ENCODE measurements at places on chromosomes 5 and 9.

DNA sequence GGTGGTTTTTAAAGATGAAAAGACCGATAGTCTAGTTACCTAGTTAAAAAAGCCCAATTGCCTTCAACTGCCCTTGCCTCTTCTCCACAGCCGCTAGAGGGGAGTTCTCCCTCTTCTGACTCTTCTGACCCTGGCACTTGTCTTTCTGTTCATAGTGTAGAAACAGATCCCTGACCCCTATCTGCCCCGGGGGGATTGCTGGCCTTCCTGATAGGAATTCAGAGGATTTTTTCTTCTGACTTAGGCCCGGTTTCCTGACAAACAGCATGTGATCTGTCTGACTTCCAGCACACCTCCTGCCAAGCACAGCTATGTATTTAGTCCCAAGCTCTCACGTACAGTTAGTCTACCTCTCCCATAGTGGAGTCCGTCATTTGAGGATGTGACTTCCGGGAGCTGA is 5.0 kb upstream of the TMEM268 start:
- DNase-seq = no peak

- DNase-seq = no peak
Observed at GRCh38 chr5:149796836-149797235, 66.7 kb downstream of the PPARGC1B start.

- no peak for DNase-seq
Observed at GRCh38 chr9:128635266-128636023, 21.2 kb downstream of the DYNC2I2 start.

DNA sequence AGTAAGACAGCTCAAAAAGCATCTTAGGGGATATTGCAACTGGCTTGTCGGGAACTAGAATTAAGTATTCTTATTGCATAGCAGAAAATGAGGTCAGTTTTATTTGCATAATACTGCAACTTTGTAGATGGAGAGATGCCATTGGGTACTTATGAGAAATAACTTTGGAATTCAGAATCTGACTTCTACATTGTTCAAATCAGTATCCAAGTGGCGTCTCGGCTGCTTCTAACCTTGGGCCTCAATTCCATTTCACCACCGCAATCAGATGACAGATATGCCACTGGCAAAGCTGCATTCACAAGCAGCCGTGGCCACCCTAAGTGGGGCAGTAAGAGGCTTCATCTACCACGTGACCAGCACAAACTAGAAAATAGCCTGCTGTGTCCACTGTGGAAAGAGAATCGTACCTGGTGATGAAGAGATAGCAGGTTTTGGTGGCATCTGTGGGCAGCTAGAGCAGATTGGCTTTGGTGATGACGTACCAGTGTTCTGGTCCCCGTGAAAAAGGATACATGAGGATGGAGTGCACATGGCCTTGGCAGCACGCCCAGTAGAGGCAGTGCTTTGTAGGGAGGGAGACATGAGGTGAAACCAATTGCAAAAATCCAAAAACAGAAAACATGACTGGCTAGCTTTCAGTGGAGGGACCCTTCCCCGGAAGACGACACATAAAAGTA is 116.6 kb downstream of the KLHL3 start:
- no peak for DNase-seq

- no peak for DNase-seq
Observed at GRCh38 chr5:77718934-77719610, 57.1 kb downstream of the TBCA start.

GRCh38 chr5:119274767-119275130 is 81.1 kb upstream of the TNFAIP8 start:
- DNase-seq = no peak

All from activated CD4-positive, alpha-beta T cell treated with anti-CD3 and anti-CD28 coated beads, Interleukin-2, amount 50 U/mL, for 4 hours (primary cell).